RWPE1 (cell line): ENCODE measurements at places on chromosomes 4 and X.

- no peak for DNase-seq
These were observed 36.0 kb downstream of the STIM2 start for GRCh38 chr4:26896636-26897035.

DNA sequence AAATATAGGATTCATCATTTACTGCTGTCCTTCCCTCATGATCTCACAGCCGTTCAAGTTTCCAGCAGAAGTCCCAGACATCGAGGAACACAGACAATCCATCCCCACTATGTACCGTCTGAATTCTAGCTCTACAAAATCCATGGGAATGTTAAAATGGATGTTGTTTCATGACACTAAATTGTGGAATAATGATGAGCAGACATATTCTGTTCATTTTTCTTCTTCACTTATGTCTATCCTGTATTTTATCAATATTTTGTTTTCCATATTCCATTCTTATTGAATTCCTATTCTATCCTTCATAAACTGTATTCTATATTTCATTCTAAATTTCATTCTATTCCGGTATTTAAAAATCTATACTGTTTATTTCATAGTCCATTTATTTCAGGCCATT is 71.8 kb downstream of the NUDT10 start:
- DNase-seq = no peak

DNA sequence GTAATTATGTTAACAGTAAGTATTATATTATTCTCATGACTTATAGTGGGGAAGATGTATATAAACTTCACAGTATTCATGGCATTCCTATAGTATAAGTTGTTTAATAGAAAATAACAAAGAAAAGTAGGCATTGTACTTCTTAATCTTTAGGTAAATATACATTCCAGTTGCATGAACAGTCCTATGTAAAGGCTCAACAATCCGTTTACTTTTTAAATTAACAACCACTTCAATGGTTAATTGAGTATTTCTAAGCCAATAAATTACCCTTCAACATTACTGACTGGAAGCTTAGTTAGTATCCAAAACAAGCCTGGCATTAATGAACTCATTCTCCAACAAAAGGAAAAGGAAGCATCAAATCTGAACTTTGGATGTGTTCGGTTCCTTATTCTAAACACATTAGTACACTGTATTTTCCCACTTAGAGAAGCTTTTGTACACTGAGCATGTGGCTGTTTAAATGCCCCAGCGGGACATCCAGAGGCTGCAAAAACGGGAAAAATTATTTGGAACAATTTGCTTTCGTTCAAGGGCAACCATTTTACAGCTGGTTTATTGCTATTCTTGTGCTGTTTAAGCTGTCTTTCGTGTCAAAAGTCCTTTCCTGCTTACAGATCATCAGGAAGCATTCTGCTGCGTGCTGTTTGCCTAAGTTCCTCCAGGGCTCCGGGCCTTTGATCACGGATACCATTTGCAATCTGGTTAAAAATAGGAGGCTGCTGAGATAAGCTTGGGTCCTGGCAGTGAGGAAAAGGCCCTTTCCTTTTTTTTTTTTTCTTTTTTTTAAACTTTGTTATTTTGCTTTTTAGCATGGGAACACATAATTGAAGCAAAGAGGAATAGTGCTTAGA is 460.3 kb downstream of the SPRY1 start:
- no peak for DNase-seq

DNA sequence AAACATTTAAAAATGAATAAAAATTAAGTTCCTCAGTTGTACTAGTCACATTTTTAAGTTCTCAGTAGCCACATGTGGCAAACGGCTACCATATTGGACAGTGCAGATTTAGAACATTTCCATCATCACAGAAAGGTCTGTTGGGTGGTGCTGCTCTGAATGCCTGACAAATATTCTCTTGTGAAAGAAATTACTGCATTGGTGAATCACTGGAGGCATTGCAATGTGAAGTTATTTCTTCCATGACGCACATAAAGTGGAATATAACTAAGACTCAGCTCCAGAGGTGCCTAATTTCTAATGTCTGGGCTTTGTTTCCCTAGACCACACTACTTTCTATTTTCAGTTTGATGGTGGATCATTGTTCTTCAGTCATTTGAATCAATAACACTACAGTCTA is 44.9 kb downstream of the CLNK start:
- DNase-seq = no peak

GRCh38 chrX:20116577-20117240 is at the start of gene MAP7D2:
Gene MAP7D2 (minus strand): TSS chrX:20116907. CDS start chrX:20116879, 28 bp downstream.
- DNase-seq = no peak

DNA sequence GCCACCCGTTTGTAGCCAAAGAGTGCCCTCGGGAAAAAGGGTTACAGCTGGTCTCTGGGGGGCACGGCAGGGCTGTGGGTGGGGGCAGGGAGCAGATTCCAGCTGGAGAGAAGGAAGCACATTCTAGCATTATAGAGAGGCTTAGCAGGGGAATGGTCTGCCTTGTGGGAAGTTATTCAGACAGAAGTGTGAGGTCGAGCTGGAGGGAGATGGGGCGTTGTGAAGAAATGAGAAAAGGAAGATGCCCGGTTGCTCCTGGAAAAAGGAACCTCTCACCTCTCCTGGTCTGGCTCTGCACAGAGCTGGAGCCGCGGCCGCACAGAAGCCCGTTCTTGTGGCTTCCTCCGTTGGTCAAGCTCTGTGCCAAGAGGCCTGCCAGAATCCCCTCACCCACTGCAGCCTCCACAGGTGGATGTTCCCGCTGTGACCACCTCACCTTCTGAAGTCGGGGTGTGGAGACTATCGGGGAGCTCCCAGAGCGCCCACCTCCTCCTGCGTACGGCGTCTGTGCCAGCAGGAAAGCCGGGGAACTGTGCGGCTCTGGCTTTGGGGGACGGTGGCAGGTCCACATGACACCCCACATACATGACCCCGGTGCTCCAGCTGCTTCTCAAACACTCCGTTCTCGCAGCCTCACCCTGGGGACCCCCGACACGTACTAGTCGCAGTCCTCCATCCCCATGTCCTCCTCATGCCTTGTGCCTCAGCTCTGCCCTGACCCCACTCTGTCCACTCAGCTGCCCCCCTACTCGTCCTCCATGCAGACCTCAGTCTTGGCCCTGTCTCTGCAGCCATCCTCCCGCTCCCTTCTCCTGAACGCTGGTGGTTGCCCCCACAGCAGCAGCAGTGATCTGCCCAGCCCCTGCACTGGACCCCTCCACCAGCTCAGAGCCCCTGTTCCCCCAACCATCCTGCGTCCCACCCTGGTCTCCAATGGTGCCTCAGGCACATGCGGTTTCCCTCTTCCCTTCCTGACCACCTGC is 52.2 kb upstream of the HGFAC start:
- DNase-seq = no peak

- DNase-seq = no peak
These were observed 3.7 kb downstream of the TAF7L start for GRCh38 chrX:101287402-101287801.

GRCh38 chr4:108192056-108192455 is 23.3 kb upstream of the LEF1 start:
- DNase-seq = no peak

- DNase-seq = no peak
These were observed 2137.1 kb upstream of the TENM3 start for GRCh38 chr4:180106122-180106521.

GRCh38 chrX:53768451-53768850 is 81.9 kb upstream of the HUWE1 start:
- no peak for DNase-seq
